ENCODE measurements at places on chromosomes 16 and 17.

- no peak for DNase-seq
Observed at GRCh38 chr17:64270885-64271284, 7.8 kb upstream of the TEX2 start.

DNA sequence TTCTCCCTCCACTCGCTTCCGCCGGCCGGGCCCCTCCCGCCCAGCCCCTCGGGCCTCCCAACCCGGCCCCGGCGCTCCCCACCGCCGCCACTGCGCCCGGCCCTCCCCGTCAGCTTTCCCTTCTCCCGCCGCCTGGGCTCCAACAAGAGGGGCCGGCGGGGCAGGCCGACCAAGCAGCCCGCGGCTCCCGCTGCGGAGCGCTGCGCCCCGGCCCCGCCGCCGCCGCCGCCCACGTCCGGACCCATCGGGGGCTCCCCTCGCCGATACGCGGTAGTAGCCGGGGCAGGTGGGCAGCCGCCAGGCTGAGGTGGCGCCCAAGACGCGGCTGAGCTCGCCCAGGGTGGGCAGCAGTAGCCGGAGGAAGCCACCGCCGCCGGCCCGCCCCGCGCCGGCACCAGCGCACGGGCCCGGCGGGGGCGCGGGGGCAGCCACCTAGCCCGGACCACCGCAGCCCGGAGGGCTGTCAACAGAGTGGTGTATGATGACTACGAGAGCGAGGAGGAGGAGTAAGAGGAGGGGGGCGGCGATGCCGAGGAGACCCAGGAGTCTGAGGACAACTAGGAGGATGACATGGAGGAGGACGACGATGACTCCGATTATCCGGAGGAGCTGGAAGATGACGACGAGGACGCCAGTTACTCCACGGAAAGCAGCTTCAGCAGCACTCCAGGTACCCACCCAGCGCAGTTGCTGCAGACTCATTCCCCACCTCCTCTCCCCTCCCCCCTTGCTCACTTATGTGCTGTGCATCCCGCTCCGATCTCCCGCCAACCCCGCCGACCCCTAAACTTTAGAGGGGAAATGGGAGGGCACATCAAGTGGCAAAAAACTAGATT is 498 bp downstream of the LRRC37B start:
- DNase-seq: peak; percentile 30

DNA sequence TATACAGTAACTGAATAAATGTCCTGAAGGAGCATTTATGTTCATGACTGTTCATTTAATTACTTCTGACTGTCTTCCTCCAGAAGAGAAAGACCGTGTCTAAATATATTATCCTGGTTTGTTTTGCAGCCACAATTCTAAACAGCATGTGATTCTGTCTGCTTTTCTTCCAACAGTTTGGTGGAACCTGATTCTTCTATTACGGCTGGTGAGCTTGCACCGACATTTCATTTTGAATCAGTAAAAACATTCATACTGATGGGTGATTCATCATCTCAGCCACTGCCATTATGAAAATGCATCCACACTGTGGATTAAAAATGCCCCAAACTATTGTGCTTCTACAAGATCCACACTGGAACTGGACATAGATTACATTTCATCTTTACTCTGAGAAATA is 16.9 kb downstream of the KNOP1 start:
- no peak for DNase-seq

GRCh38 chr16:5366126-5366525 is 268.5 kb upstream of the EEF2KMT start:
- DNase-seq: no peak

GRCh38 chr17:74163271-74163821 is 40.1 kb upstream of the RPL38 start:
- DNase-seq: no peak

- DNase-seq: no peak
Observed at GRCh38 chr16:77637940-77638339, 84.4 kb upstream of the NUDT7 start.

GRCh38 chr17:56602292-56603130 is 9.0 kb downstream of the NOG start:
- DNase-seq: no peak

- no peak for DNase-seq
Observed at GRCh38 chr16:86556576-86556975, 1.5 kb upstream of the MTHFSD start.

- DNase-seq: no peak
Observed at GRCh38 chr17:14381606-14382005, 80.7 kb downstream of the HS3ST3B1 start.

DNA sequence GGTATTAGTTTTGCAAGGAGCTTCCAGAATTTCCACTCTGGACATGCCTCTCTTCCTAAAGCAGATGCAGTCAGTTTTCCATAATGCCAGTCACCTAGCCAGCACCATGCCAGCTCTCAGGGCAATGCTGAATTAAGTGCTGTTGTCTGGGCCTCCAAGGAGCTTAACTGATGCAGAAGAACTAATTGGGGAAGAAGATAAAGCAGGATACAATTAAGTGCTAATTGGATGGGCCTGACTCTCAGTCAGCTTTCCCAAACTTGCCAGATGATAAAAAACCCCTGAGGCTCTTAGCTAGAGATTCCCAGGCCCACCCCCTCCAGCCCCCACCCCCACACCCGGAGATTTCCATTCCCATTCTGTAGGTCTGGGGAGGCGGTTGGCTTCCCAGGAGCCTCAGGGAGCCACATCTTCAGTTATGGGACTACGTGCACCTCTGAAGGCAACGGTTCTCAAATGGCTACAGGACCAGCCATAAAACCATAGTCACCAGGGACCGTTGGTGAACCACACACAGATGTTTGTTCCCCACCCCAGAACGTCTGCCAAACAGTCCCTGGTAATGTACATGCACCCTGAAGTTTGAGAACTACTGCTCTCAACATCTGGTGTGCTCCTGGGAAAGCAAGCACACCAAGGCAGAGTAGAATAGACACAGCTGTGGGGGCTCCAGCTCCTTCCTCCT is 499.1 kb upstream of the CDH5 start:
- DNase-seq: no peak

GRCh38 chr16:71929048-71929447 is 33.7 kb downstream of the IST1 start:
- no peak for DNase-seq

DNA sequence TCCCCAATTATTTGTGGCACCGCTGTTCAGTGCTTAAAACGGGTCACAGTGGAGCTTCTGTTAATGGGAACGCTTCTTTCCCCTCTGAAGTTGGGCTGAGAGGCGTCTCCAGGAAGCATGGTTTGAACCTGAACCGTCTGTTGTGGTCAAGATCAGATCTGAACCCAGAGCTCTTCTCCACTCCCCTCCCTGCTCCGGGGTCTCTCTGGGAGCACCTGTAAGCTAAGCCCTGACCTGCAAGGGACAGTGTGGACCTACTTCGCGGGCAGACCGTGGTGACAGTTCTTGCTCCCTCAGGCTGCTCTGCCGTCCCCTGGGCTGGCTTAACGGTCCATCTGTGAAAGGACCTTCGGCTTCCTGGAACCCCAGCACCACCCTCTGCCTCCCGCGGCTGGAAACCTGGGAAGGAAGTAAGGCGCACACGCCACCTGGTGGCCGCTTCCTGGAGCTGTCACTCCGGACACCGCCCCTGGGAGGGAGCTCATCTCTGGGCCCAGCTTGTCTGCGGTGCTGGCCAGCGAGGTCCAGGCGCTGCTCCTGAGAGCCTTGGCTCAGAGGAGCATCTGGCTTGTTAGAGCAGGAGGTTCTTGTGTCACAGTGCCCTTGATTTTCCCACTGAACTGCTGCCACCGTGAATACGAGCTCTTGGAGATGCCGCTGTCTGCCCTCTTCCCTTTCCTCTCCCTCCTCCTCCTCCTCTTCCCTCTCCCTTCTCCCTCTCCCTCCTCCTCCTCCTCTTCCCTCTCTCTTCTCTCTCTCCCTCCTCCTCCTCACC is 518.5 kb upstream of the EEF2KMT start:
- DNase-seq: peak; percentile 52

DNA sequence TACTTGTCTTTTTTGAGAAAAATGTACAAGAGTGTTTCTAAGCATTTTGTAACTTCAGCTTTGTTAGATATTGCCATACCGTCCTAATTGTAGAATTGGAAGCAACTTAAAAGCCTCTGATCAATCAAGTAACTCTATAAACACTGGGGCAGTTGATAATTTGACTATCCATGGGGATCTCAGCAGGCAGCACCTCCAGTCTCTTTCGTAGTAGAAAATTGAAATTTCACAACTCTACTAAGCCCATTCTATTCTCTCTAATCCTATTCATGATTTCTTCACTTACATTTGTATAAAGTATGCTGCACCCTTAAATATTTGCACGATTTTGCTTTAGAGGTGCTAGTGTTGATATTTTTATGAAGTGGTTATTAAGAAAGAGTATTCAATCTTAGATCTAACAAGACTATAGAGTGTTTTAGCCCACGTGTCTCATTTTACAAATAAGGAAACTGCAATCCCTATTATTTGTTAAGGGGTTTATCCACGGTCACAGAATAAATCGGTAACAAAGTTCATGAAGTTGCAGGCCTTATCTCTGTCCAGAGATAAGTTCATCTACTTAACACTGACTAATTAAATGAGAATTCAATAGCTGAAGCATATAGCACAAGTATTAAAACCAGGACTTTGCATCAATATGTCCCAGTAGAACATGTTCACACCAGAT is 10.9 kb downstream of the ABCA6 start:
- DNase-seq: no peak

- no peak for DNase-seq
Observed at GRCh38 chr16:11423315-11424117, 78.3 kb downstream of the RMI2 start.

GRCh38 chr16:50733468-50733867 is 8.4 kb upstream of the CYLD start:
- DNase-seq: no peak

- no peak for DNase-seq
Observed at GRCh38 chr17:45112559-45113423, 19.5 kb downstream of the PLCD3 start.

DNA sequence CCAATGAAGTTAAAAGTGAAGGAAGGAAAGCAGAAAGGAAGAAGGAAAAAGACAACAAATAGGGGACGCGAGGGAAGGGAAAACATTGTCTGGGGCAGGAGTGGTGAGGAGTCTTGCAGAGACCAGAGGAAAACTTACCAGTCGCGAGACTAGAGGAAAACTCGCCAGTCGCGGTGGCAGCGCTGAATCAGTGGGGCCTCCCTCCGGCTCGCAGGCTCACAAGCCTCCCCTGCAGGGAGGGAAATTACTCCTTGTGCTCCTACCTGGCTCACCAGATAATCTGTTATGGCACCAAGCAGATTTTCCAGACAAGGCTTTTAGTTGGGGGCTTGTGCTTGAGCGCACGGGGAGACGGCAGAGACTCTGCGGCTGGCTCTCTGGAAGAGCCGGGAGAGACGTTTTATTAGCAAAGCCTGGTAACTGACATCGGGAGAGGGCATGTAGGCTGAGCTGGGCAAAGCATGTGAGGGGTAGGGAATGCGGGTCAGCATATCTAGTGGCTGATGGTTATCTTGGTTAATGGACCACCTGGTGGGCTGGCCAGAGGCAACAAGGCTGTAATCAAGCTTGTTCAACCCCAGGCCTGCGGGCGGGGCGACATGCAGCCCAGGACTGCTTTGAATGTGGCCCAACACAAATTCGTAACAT is 37.1 kb downstream of the LCMT1 start:
- DNase-seq: no peak

GRCh38 chr17:41835800-41836549 is at the start of gene NT5C3B:
Gene NT5C3B, minus strand, starts transcription at chr17:41836232. Its CDS starts 39 bp downstream, at chr17:41836193.
- DNase-seq: no peak

DNA sequence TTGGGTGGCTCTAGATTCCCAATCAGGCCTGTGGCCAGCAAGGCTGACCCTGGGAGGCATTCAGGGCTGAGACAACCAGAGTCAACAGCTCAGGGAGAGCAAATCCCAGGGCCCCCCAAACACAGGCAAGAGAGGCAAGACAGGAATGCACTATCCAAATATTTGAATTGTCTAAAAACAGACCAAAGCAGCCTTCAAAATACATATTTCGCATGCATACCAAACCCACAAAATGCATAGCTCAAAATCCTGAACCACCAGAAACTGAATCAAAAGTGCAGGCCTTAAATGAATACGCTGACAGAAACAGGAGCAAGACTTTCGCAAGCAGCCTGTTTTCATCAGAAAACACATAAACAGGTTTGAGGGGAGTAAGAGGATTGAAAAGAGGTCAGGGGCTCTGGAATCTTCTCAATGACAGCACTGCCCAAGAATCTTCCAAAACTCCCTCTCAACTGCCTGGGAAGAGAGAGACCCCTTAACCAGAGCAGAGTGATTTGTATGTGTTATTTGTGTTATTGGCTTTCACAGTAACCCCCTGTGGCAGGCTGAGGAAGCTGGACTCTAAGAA is 213.6 kb upstream of the CDH5 start:
- DNase-seq: no peak

GRCh38 chr16:55717326-55717725 is 61.5 kb downstream of the SLC6A2 start:
- no peak for DNase-seq

DNA sequence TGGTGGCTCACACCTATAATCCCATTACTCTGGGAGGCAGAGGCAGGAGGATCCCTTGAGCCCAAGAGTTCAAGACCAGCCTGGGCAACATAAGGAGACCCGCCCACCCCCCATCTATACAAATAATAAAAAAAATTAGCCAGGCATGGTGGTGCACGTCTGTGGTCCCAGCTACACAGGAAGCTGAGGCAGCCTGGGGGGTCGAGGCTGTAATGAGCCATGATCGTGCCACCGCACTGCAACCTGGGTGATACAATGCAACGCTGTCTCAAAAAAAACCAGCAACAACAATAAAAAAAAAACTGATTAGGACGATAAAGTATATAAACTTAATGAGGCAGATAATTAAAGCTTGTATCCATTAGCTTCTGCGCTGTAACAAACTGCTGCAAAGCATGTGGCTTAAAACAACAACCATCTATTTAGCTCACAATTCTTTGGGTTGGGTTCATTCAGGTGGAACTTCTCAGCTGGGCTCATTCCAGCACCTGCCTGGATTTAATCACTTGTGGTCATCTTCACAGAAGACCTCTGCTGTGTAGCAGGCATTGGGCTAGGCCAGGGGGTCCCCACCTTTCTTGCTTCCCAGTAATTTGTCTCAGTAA is 45.8 kb downstream of the LCMT1 start:
- no peak for DNase-seq

- DNase-seq: no peak
Observed at GRCh38 chr16:50040018-50040417, 15.0 kb downstream of the CNEP1R1 start.

DNA sequence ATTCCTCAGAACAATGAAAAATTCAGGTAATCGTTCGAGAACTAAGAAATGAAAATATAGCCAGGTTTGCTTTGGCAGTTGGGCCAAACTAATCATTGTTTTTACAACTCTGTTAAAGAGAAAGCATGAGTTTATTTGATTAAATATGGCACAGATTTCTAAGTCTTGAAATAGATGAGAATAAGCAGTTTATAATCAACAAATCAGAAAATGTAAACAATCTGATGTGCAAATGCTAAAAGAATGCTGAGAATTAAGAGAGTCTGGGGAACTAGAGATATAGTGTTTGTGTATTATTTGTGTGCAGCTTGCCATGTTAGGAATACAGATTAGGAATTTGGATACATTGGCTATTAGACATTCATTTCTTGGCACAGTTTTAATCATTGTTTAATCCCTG is 212.5 kb downstream of the TANC2 start:
- no peak for DNase-seq

GRCh38 chr17:46770818-46771560 is 47.5 kb downstream of the WNT3 start:
- DNase-seq: no peak

- no peak for DNase-seq
Observed at GRCh38 chr16:11597235-11598095, 10.7 kb upstream of the LITAF start.

GRCh38 chr17:33464669-33465280 is 171.7 kb upstream of the ASIC2 start:
- no peak for DNase-seq
